ENCODE measurements at places on chromosomes 7 and 10. TPM values are rescaled to one million over a fixed set of nuclear protein-coding genes. Genes with fewer than 3 reads are reported as not detected.

FAM25G gene
- not detected for total RNA-seq

GRID2IP gene
- total RNA-seq, result 0.73 TPM

DENND2A gene
- total RNA-seq, result 9.2 TPM

CPXM2 gene
- total RNA-seq, result 5.4 TPM

MSMB gene
- total RNA-seq, result 2,749 TPM

TMEM176A gene
- 6.9 TPM for total RNA-seq

FAM13C gene
- total RNA-seq, result 66.7 TPM

MUC3A gene
- 46.0 TPM for total RNA-seq

PRPS1L1 gene
- 2.7 TPM for total RNA-seq

HOXA1 gene
- not detected for total RNA-seq

THAP5 gene
- total RNA-seq, result 23.4 TPM

VWDE gene
- 3.2 TPM for total RNA-seq

PRKG1 gene
- total RNA-seq, result 9.0 TPM

LAMB1 gene
- total RNA-seq, result 64.1 TPM

ZNF518A gene
- total RNA-seq, result 23.0 TPM

GPR37 gene
- 1.6 TPM for total RNA-seq

ZNF438 gene
- 1.5 TPM for total RNA-seq

GRM3 gene
- not detected for total RNA-seq

MDFIC gene
- 17.2 TPM for total RNA-seq

FAM24B gene
- total RNA-seq, result 5.7 TPM

SUN3 gene
- total RNA-seq, result not detected

CAPZA2 gene
- 80.0 TPM for total RNA-seq

ACTL6B gene
- 2.4 TPM for total RNA-seq

ACSM6 gene
- not detected for total RNA-seq

FAM237B gene
- not detected for total RNA-seq

LIPJ gene
- total RNA-seq, result 0.17 TPM

CYP3A4 gene
- not detected for total RNA-seq

SFTPA1 gene
- total RNA-seq, result not detected

RGR gene
- total RNA-seq, result not detected

LRRTM3 gene
- total RNA-seq, result 2.3 TPM

INPP5A gene
- 49.5 TPM for total RNA-seq

HOGA1 gene
- 2.7 TPM for total RNA-seq

OR13A1 gene
- total RNA-seq, result not detected

ZNF3 gene
- total RNA-seq, result 21.4 TPM

GET4 gene
- total RNA-seq, result 91.9 TPM

AUTS2 gene
- 25.0 TPM for total RNA-seq

PTF1A gene
- not detected for total RNA-seq

TAS2R41 gene
- 2.7 TPM for total RNA-seq

GPR26 gene
- not detected for total RNA-seq

PARD3 gene
- total RNA-seq, result 32.0 TPM

SLIT1 gene
- total RNA-seq, result 0.59 TPM

FGFR2 gene
- total RNA-seq, result 49.7 TPM

CPA2 gene
- total RNA-seq, result not detected

FEZF1 gene
- not detected for total RNA-seq

SYPL1 gene
- 87.9 TPM for total RNA-seq

CH25H gene
- total RNA-seq, result 1.1 TPM

KAZALD1 gene
- total RNA-seq, result 24.4 TPM

AGAP9 gene
- 6.8 TPM for total RNA-seq

CHST3 gene
- total RNA-seq, result 197 TPM

TAS2R3 gene
- 5.2 TPM for total RNA-seq

Data from prostate gland (tissue), 2 donors.